Stimulated activated CD8-positive, alpha-beta memory T cell treated with anti-CD3 and anti-CD28 coated beads, Interleukin-4, amount 100 ng/mL, for 48 hours (primary cell): ENCODE measurements at places on chromosomes 11 and 22.

DNA sequence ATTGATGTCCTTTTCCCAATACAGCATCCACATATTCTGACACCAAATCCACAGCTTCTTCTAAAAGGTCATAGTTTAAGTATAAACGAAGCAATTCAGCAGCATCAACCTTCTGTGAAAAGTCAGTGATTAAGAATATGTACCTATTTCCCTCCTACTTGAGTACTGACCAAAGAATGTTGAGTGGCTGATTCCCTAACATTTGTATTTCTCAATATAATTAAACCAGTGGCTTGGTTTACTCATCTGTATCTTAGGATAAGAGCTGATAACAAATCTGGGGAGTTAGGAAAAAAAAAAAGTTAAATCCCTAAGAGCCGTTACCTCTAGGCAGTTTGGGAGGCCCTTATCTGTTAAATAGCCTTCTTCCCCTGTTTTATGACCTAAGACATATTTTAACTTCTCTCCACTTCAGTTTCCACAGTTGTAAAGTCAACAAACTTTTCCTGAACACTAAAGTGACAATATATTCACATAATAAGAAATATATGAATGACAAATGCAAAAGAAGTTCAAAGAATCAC is 16.0 kb upstream of the FNBP4 start:
- no peak for DNase-seq

- DNase-seq = no peak
Observed at GRCh38 chr11:79547256-79547655, 106.4 kb upstream of the TENM4 start.

- DNase-seq = no peak
Observed at GRCh38 chr11:66870616-66871520, 14.0 kb downstream of the LRFN4 start.

- DNase-seq = no peak
Observed at GRCh38 chr11:121483805-121484480, 31.2 kb upstream of the SORL1-AS1 start.

DNA sequence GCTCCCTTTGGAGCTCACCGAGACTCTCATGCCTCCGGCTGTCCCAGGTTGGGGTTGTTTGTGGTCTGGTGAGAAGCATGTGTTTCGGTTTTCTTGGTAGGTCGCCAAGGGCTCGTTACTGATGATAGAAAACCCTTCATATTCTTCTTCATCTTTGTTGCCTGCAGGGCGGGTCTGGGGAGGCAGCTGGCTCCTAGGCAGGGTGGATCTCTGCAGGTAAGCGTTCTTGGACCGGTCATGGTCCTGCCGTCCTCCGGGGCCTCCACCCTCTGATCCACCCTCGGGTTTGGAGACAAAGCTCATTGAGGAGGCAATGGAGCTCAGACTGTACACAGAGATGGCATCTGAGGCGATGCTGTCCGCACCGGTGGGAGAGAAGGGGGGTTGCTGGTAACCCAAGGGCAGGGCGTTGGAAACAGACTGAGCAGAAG is 64.3 kb upstream of the PITPNB start:
- DNase-seq = peak; percentile 9

DNA sequence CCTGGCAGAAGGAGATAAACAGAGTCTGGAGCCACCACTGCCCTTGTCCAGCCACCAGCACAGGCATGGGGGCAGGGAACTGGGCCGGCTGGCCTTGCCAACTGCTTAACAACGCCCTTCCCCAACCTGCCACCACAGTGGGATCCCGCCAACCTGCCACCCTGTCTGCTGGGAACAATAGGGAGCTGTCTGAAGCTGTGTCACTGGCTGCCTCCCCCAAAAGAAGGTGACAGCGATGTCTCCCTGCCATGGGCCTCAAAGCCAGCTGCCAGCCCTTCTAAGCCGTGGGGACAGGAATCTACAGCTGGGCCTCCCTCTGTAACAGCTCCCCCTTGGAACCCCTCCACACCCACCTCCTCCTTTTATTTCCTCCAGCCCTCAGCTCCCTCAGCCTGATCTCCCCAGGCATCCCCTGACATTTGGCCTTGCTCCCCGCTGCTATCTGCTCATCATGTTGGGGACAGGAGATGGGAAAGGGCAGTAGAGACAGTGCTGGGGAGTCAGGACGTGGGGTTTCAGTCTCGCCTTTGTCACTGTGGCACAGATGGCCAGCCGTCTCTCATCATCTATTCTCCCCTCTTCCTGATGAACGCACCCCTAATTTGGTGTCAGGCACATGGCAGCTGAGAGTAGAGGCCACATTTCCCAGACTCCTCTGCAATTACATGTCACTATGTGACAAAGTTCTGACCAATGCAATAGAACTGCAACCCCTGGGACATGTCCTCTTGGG is 51.3 kb upstream of the PRDM11 start:
- peak; percentile 11 for DNase-seq

GRCh38 chr11:94027210-94027609 is 6.1 kb downstream of the HEPHL1 start:
- DNase-seq = no peak

DNA sequence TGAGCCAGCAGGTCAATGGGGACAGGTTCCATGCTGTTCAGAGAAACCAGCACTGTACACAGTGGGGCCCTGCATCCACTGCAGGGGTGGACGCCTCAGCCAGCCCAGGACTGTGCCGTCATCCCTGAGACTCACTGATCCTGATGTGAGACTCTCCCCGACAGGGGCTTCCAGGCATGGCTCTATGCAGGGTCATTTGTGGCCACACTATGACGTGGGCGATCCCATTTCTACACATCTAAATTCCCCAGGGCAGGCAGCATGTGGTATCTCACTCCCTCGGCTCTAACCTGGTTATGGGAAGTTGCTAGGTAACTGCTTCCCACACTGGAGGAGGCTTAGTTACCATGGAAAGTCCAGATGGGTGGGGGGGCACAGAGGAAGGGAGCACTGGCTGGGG is 14.2 kb upstream of the FAM83F start:
- no peak for DNase-seq

- peak; percentile 97 for DNase-seq
Observed at GRCh38 chr11:68751331-68751856, at the start of gene TESMIN. Gene TESMIN (minus strand): TSS chr11:68751520. CDS start chr11:68750660, 860 bp downstream.

DNA sequence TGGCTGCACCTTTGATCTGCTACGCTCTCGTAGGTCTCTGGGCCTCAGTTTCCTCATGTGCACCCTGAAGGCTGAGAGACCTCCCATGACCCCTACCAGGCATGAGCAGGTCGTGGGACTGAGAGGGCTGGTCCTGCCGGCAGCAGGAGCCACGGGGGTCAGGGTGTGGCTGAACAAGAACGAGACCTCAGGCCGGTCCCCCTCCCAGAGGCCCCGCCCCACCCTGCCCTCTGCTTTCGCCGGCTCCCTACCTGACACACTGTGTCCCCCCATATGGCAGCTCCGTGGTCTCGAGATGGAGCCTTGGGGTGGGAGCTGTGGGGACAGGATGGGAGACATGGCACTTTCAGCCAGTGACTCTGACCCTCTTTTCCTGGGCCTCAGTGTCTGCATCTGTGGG is 40.6 kb downstream of the CDKN1C start:
- DNase-seq = no peak
